Posterior cingulate gyrus (tissue), 11 donors: ENCODE measurements at places on chromosomes 6 and 20.
A peak's percentile ranks its signal among the peaks of the same experiment; 100 is the strongest.

- no peak for DNase-seq
These were observed 39.7 kb downstream of the SLC35D3 start for GRCh38 chr6:136961848-136962247.

DNA sequence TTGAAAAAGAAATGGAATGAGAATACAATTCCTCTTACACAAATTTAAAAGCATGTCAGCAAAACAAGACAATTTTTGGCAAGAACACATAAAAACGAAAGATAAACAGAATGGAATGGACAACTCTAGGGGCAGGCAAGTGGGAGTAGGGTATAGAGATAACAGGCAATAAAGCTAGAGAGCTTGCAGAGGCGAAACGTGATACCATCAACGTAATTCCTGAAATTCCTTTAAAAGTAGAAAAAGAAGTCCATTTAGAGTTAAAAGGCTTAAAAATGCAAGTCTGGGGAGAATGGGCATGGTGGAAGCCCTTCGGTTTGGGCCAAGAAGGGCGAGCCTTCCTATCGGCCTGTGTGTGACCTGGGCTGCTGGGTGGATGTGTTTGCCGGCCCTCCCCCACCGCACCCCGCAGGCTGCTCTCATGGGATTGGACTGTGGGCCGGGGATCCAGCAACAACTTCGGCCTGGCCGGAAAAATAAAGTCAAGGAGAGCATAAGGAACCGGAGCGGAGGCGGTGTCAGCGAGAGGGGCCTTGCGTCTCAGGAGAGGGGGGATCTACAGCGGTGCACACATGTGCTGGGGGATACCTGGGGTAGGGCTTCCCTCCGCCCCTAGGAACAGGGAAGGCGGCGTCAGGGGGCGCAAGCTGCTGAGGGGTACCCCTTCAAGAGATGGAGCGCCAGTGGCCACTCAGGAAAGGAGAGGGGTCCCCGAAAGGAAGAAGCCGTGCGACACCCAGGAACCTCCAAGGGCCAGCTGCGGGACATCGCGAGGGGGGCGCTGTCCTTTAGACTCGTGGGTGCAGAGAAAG is 4.1 kb downstream of the TMEM239 start:
- peak; percentile 43 for DNase-seq

DNA sequence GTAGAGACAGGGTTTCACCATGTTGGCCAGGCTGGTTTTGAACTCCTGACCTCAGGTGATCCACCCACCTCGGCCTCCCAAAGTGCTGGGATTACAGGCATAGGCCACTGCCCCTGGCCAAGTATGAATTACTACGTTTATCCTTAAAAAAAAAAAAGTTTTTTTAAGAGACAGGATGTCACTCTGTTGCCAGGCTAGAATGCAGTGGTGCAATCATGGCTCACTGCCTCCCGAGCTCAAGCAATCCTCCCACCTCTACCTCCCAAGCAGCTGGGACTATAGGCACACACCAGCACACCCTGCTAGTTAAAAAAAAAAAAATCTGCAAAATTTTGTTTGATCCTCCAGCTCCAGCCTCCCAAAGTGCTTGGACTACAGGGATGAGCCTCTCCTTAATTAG is 23.1 kb downstream of the IYD start:
- no peak for DNase-seq

GRCh38 chr20:2688041-2688591 is 4.5 kb upstream of the EBF4 start:
- DNase-seq = no peak

GRCh38 chr6:111781041-111781708 is 92.1 kb downstream of the FYN start:
- DNase-seq = no peak

DNA sequence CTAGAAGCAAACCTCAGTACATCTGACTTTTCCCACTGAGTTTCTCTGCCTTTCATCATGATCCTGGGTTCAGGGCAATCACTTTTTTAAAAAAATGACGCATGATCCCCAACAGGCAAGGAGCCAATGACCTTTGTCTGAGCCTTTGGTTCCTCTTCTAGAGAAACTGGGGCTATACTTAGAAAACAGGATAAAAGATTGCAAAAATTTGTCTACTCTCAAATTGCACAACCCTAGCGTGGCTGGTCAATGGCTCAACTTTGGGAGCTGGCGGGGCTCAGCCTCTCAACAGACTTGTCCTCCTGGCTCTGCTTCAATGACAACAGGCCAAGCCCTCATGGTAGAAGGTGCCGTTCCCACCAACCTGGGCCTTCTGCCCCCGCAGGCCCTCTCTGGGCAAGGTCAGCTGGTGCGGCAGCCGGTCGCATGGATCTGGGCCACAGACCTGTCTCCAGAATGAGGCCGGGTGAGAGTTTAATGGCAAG is 48.7 kb downstream of the PDYN start:
- DNase-seq = peak; percentile 41

- DNase-seq = no peak
These were observed 25.5 kb upstream of the SSTR4 start for GRCh38 chr20:23009636-23010035.

DNA sequence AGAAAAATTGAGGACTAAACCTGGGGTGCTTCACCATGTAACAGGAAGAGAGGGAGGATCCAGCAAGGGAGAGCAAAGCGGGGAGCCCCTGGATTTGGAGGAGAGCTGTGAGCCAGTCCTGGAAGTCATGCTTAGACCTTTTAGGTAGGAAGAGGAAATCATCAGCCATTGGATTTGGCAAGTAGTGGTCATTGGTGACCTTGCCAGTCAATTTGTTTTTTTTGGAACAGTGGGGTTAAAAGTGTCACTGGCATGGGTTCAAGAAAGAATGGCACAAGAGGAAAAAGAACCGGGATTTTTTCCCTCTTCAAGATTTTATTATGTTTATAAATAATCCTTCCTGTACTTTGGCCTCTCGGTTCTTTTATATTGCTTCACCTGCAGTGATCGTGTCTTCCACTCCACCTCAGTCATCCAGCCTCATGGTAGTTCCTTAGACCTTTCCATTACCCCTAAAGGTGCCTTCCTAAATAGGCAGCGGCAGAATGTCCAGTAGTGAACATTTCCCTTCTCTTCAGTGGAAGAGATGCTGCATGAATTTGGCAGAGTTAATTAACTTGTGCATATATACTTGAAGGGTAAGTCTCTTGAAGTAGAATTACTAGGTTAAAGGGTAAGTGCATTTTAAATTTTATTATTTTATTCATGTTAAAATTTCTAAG is 124.7 kb downstream of the QKI start:
- no peak for DNase-seq

DNA sequence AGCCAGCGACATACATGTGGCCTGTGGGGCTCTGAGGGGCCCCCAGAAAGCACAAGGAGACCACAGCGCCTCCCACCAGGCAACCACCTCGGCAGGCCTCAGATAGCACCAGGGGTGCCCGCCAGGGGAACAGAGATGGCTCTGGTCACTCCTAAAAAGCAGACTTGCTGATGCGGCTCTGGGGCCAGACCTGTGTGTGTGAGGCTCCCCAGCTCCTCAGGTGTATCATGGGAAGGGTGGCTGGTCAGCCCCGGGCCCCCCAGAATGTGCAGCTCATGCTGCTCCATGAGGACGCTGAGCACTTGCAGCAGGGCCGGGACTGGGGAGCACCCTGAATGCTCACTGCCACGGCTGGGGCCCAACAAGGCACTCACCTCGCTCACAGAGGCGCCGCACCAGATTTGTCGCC is 60.2 kb downstream of the PYGB start:
- DNase-seq = no peak

GRCh38 chr6:72783666-72784065 is 161.8 kb downstream of the KCNQ5 start:
- no peak for DNase-seq

- DNase-seq = no peak
These were observed 45.1 kb downstream of the MTHFD1L start for GRCh38 chr6:150910561-150910960.

DNA sequence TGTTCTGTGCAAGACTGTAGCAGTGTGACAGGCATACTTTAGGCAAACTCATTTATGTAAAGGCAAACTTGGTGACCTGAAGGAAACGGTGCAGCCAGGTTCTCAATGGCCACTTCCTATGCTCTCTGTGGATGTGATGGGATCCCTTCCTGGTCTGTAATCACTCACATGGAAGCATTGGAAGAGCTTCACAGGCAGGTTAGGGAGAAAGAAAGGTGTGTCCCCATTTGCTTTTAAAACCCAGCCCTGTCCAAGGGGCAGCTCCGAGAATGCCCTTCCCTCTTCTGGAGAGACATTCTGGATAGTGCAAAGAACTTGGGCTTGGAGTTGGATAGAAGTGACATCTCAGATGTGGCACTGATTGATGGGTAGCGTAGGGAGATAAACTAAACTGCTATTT is 28.1 kb downstream of the CEP43 start:
- DNase-seq = no peak

- no peak for DNase-seq
These were observed 21.5 kb downstream of the SYNJ2 start for GRCh38 chr6:158002951-158003853.

DNA sequence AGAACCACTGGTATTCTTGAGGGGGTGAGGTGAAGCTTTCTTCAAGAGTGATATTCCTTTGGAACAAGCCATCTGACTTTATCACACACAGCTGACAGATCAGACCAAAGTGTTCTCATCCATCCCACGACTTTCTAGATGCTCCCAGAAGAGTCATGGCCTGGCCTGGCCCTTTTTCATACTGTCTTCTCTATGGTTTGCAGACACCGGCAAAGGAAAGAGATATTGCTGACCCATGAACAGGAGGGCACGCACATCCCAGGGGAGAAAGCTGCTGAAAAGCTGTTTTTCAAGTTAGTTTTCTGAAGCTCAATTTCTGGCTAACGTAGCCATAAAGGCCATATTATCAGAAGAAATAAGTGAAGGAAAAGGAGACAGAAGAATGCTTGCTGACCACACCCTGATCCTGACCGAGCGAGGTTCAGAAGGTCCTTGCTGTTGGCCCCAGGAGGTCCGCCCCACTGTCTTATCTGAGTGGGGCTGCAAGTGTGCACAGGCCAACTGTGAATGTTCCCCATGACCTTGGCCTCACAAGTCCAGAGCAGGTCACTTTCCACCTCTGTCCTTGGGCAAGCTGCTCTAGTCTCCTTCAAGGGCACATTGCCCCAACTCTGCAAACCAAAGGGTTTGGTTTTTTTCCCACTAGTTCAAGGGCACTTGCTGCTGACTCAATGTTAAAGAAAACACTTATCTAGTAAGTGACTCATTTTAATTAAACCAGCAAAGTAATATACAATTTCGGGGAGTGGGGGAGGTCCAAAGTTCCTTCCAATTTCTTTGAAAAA is 2.0 kb downstream of the ACSS1 start:
- no peak for DNase-seq
